ENCODE measurements at places on chromosomes 1 and 21. TPM values are rescaled to one million over a fixed set of nuclear protein-coding genes. Genes with fewer than 3 reads are reported as not detected.

GRCh38 chr21:38243732-38244406, 12.9 kb upstream of the KCNJ15 start:
- no peak for DNase-seq

GRCh38 chr1:54480525-54480848, 67.5 kb upstream of the ACOT11 start:
- no peak for DNase-seq

NDUFV3 gene
- total RNA-seq = 29.7 TPM

ANKRD65 gene
- 1.5 TPM for total RNA-seq

KRTAP10-12 gene
- total RNA-seq = not detected

- no peak for DNase-seq
These were observed 37.4 kb downstream of the NIPAL3 start for GRCh38 chr1:24452922-24453485.

GRCh38 chr21:36474591-36474990, 5.3 kb downstream of the CLDN14 start:
- DNase-seq = no peak

SPAG17 gene
- not detected for total RNA-seq

DNA sequence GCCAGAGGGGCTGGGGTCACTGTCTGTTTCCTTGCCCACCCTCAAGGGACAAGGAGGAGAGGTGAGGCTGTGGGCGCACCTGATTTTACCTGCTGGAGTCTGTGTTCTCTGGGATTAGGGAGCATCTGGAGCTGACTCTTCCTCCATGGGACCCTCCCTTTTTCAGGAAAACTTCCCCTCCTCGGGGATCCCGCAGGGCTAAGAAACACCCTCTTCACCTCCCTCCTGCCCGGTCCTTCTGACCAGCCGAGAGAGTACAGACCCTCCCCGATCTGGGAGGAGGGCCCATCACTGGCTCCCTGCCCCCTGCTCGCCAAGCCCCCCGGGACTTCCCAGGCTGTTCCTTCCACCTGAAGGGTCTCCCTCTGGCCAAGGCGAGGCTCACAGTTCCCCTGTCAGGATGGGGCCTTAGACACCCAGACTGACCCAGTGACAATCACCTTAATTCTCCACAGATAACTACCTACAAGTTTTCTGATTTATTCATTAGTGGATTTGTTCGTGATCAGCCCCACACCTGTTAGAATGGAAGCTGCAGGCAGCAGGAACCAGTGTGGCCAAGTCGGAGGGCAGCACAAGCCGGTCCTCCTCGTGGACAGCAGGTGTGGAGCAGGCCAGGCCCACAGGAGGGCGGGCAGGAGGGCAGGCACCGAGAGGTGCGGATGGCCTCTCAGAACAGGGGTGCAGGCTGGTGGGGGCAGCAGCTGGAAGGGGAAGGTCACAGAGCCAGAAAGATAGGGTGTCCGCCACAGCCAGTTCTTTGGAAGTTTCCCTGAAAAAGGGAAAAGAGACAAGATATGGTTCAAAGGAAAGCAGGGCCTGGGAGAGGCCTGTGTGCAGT, 15.9 kb upstream of the SAMD11 start:
- DNase-seq = peak; percentile 63

PGBD5 gene
- 0.99 TPM for total RNA-seq

DNA sequence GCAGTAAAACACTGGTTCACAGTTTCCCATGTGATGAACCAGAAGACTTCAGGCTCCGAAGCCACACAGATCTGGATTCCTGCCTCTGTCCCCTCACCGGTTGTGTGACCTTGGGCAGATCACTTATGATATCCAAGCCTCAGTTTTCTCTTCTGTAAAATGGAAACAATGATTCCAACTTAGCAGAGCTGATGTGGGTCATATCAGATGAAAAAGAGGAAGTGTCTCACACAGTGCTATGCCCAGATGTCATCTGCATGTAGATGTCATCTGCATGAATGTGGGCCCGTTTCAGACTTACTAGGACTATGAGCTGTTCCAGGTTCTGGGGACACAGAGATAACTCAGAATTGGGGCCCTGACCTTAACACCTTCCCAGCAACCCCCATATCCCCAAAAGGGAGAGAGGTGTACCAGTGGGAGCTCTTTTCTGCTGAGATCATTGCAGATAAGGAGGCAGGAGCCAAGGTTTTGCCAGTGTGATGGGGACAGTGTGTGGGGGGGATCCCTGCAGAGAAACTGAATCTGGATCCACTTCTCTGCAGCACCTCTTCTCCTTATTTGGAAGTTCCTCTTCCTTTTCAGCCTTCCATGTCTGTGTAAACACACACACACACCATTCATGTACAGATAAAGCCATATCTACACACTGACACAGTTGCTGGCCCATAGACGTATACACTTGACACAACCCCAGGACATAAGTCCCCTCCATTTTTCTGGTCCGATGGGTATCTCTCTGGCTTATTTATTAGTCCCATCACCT, 5.0 kb upstream of the ADGRB2 start:
- no peak for DNase-seq

DNA sequence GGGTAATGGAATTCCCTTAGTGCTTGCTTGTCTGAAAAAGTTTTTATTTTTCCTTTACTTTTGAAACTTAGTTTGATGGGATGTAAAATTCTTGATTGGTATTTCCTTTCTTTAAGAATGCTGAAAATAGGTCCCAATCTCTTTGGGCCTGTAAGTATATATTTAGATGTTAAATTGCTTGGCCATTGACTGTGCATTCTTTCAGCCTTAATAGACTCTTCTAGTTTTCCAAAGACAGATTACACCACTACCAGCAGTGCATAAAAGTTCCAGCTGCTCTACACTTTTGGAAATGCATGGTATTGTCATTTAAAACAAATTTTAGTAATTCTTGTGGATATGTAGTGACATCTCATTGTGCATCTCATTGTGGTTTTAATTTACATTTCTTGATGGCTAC, 464.8 kb upstream of the USP24 start:
- DNase-seq = no peak

FALEC gene
- 0.99 TPM for total RNA-seq

DNA sequence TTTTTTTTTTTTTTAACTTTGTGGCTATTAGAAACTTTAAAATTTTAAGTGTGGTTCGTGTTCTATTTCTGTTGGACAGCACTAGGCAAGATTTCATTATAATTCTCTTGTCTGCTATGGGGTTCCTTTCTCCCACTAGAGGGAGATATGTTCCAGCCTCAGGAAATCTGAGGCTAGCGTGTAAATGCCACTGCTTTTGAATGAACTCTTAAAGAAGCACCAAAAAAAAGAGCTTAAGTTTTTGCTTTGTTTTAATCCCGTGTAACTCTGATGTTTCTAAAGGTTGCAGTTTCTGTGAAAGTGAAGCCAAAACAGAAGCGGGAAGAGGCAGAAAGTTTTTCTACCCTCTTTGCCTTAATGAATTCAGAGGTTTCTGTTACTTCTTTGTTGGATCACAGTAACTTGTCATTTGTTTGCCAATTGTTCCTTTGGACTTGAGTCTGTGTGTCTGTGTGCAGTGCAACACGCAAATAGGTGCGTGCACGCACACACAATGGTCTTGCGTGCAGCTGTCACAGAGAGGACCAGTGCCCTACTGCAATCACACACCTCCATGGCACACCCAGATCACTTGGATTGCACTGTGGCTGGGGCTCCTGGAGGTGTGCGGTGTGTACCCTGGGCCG, 32.3 kb downstream of the HHAT start:
- no peak for DNase-seq

- DNase-seq = no peak
These were observed 32.2 kb downstream of the AIDA start for GRCh38 chr1:222680080-222680479.

GRCh38 chr21:34890724-34891612, 158.1 kb downstream of the RUNX1 start:
- peak; percentile 68 for DNase-seq

- DNase-seq = no peak
These were observed 8.8 kb downstream of the ADCY10 start for GRCh38 chr1:167905182-167905581.

CFHR3 gene
- total RNA-seq = 0.66 TPM

DNA sequence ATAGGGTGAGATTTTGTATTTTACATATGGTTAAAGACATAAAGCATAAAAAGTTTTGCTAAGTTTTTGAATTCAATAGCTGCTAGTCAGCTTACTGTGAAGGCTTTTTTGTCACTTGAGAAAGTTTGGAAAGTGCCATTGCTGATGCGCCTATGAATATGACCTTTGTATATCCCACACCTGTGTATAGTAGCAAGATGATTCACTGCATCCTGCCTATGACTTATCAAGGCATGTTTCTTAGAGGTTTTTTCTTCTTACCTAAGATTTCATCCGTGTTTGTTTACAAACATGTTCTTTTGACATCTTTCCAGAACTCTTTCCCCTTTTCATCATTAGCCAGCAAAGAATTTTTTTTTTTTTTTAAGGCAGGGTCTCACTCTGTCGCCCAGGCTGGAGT, 51.5 kb downstream of the PRKAA2 start:
- DNase-seq = no peak

- DNase-seq = no peak
These were observed 10.1 kb downstream of the KDM1A start for GRCh38 chr1:23029337-23029736.

- no peak for DNase-seq
These were observed 54.6 kb upstream of the PRDX6 start for GRCh38 chr1:173422456-173422976.

- DNase-seq = no peak
These were observed 35.4 kb upstream of the AGPAT3 start for GRCh38 chr21:43829575-43830119.

RHBG gene
- not detected for total RNA-seq

GRCh38 chr1:40264354-40264781, 6.3 kb downstream of the ZMPSTE24 start:
- DNase-seq = no peak

- no peak for DNase-seq
These were observed 19.8 kb downstream of the TINAGL1 start for GRCh38 chr1:31595836-31596736.

DNA sequence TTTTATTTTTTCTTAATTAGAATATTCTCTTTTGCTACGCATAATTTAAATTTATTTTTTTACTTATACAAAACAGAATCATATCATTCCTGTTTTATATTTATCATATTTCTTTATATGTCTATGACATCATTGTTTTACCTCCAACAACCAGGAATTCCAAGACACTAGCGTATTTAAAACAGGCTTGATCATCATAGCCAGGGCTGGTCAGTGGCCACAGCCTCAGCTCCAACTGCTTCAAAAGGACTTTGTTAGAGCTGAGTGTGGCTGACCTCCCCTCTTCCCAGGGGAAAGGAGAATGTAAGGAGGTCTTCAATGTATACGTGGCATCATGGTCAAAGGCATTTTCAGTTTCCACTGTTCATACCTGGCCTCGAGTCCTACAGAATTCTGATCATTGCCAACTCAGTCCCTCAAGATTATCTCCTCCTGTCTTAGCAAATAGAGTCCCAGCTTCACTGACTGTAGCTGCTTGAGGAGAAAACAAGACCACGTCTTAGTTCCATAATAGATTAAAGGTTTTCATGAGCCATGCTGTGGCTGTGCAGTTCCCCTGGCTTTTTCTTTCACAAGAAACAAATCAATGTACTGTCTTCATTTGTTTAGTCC, 444.0 kb downstream of the PTPRC start:
- DNase-seq = no peak

C21orf91 gene
- total RNA-seq = 19.2 TPM

GRCh38 chr1:224528900-224529299, 87.2 kb upstream of the CNIH3 start:
- DNase-seq = no peak

FOXD3 gene
- 0.52 TPM for total RNA-seq

CNTN2 gene
- total RNA-seq = 0.16 TPM

KLF17 gene
- 0.33 TPM for total RNA-seq

DNA sequence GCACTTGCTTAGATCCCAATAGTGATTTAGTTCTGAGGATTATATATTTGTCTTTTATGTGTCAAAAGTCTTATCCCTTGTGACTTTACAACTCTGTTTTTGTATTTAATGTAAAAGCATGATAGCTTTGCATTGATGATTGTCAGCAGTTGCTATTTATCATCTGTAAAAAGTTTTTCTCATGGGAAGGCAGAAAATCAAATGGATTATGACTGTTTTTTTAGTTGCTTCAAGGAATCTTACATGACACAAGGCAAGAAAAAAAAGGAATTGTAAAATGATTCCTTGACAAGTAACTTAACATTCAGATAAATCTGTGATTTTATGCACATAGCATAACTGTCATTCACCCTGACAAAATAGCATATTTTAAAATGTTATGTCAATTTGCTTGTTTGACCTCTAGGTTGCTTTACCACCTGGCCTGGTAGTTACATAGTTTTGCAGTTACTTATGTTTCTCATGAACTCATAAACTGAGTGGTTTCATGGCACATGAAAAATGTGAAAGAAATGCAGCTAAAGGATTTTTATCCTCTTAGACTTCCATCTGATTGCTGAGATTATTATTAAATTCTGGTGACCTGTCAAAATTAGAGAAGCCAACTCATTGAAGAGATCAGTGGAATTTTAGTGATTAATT, 622.6 kb downstream of the ADGRL2 start:
- DNase-seq = no peak

- no peak for DNase-seq
These were observed 27.7 kb downstream of the CAPZB start for GRCh38 chr1:19457607-19458006.

DNA sequence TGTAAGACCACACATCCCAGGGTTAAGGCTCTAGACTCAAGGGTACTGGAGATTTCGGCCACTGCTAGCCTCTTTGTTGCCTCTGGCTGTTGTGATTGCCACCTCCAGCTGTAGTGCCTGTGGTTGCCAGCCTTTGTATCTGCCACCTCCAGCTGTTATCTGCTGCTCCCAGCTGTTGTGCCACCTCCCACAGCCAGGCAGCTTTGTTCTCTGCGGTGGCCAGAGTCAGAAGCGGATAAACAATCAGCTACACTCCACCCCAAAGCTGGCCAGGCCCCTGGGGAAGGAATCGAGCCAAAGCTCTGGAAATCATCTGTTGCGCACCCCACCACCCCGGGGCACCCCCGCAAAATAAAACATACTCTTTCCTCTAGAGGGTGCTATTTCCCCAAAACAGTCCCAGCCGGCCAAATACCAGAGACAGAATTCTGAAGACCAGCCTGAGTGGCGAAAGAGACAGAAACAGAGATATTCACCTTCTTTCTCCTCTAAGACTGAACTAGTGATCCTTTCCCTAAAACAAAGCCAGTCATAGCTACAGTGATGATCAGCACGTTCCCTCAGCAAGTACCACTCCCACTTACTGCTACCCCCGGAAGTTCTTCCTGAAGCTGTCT, 14.8 kb upstream of the PIGM start:
- no peak for DNase-seq

DNA sequence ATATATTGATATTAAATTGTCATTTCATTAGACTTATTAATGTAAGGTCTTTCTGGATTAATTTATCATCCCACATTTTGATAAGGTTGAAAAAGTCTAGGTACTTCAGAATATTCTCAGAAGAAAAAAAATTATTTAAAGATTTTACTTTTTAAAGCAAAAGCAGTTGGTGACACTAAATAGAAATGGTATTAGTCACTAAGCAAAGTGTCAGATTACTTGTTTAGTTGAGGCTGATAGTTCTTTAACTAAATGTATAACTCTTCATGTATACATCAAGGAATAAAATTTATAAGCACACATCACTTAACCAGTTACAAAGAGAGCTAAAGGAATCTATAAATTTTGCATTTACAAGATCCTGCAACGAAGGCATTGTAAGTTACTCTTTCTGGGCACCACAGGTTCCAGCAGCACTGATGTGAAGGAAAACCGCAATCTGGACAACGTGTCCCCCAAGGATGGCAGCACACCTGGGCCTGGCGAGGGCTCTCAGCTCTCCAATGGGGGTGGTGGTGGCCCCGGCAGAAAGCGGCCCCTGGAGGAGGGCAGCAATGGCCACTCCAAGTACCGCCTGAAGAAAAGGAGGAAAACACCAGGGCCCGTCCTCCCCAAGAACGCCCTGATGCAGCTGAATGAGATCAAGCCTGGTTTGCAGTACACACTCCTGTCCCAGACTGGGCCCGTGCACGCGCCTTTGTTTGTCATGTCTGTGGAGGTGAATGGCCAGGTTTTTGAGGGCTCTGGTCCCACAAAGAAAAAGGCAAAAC, 101.1 kb downstream of the ADARB1 start:
- DNase-seq = no peak

Data from aorta (tissue), 5 donors.